ENCODE measurements at places on chromosomes 5 and 9.

GRCh38 chr5:74146796-74147195 lies 493.7 kb downstream of the ENC1 start:
- DNase-seq: no peak

- no peak for DNase-seq
These were observed 9.2 kb downstream of the JADE2 start for GRCh38 chr5:134534726-134535110.

DNA sequence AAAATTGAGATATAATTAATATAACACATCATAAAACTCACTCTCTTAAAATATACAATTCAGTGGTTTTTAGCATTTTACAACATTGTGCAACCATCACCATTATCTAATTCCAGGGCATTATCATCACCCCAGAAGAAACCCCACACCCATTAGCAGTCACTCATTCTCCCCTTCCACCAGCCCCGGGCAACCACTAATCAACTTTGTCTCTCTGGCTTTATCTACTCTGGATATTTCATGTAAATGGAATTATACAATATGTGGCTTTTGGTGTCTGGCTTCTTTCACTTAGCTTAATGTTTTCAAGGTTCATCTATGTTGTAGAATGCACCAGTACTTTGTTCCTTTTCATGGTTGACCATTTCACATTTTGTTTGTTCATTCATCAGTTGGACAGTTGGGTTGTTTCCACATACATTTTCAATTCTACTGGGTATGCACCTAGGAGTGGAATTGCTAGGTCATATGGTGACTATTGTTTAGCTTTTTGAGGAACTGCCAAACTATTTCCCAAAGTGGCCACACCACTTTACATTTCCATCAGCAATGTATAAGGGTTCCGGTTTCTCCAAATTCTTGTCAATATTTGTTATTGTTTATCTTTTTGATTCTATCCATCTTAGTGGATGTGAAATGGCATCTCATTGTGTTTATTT lies 62.4 kb downstream of the MARCHF3 start:
- DNase-seq: no peak

DNA sequence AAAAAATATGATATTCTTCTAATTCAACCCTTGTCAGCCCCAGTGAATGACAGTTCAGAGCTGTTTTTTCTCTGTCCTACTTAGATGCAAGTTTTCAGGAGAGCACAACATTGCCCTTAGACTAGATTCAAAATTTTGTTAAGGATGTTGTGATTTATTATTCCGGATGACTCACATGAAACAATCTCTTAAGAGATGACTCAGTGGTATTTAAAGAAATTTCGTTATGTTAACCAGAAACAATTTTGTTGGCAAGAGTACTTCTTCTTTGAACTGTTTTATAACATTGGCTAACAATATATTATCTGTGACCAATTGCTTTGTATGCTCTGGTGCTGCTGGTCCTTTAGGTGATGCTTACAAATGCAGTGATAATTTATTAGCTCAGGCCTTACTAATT lies 132.0 kb downstream of the IZUMO3 start:
- no peak for DNase-seq

DNA sequence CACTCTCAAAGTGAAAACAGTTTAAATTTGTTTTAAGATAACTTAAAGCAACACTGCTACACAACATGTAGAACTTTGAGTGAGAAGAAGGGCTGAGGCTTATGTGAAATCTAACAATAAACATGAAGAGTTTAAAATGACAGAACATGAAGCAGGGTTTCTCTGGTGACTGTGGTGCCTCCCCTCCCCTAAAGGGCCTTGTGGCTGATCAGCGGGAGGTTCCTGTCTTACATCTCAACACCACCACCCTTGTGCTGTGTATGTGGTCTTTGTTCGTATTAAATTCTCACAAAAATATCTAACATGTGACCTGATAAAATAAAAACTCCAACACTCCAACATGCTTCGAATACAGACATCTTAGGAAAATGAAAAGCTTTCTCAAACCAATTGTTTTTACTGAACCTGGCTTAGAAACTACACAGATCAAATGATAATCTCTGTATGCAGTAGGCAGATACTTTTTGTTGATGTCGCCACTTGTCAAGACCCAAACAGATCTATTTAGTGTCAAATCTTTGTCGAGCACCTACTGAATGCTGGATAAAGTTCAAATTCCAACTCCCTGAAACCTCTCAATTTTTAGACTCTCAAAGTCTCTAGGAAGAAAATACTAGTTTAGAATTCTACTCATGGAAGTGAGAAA lies 9.9 kb upstream of the IQGAP2 start:
- DNase-seq: no peak

DNA sequence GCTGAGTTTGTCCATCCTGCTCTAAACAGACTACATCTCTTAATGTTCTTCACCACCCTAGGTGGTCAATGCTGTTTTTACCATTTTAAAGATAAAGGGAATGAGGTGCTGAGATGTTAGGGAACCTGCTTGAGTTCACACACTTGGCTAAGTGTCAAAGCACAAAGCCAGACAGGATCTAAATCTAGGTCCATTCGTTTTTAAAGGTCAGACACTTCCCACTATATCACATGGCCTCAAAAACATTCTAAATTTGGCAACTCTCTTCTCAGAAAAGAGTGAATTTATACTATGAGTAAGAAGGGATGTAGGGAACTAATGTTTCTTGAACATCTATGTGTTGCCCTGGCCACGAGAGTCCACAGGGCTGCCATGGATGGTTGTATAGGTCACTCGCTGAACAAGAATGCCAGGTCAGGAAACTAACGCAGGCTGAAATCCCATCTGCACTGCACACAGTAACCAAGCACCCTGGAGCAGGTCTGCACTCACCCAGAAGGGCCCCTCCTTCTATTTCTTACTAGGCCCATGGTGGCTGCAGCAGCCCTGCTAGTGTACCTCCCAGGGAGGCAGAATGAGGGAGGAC lies 213.0 kb downstream of the SPOCK1 start:
- DNase-seq: no peak

Measured in activated CD4-positive, alpha-beta T cell treated with anti-CD3 and anti-CD28 coated beads, Interleukin-2, amount 50 U/mL, for 24 hours (primary cell).